ENCODE measurements at places on chromosomes 2 and 18.

GRCh38 chr2:55592130-55592529 lies 25.3 kb downstream of the PPP4R3B start:
- DNase-seq: no peak

- no peak for DNase-seq
These were observed 343.1 kb upstream of the SLC39A10 start for GRCh38 chr2:195313962-195314361.

DNA sequence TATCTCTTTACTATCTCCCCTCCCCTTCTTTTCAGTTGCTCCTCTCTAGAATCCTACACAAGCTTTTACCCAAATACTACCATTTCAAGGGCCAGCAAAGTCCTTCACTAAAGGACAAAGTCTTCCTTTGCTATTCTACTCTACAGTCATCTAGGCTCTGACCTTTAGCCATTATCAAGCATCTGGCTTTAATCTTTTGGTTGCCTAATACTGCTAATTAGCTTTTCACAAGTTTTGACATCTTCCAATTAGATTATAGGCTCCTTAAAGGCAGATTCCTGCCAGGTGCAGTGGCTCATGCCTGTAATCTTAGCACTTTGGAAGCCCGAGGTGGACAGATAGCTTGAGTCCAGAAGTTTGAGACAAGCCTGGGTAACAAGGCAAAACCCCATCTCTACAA lies 194.4 kb downstream of the SH3BP4 start:
- no peak for DNase-seq

DNA sequence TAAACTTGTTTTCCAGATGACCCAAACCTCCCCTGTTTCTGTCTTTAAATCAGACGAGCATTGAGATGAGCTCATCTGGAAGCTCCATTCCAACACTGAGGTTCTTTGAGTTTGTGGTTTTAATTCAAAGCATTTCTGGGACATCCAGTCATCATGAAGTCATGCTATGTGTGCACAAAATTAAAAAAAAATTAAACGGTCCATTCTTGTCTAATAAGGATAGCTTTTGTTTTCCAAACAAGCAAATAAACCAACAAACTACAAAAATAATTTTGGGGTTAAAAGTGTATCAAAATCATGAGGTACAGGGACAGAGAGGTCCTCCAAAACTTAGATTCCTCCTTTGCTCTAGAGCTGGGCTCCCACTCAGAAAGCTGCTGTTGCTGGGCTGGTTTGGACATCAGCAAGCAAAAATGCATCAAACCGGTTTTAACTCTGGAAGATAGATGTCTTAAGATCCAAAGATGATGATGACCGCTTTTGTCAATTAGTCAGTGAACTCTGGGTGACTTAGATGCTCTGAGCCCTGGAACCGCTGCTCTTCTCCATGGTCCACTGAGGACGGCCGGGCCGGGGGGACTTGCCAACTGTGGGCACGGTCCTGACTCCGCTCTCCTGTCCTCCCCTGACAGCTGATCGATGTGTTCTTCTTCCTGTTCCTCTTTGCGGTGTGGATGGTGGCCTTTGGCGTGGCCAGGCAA lies 65.4 kb downstream of the TRPM8 start:
- DNase-seq: no peak
